ENCODE measurements at places on chromosomes 5 and 9.

DNA sequence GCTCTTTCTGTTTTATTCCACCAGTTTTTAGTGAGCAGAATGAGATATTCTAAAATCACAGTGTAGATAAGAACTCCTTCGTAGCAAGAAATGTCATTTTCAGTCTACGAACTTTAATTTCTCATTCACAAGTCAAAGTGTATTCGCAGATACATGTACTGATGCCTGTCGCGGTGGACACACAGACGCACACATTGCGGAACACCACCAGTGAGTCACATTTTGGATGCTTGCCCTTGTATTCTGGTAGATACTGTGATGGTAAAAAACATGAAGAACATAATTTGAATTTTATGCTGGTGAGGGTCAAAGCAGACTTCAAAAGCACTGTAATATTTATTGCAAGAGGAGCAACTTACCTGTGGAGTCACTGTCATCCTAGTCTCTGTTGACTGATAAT, 4.7 kb upstream of the C9orf57 start:
- no peak for DNase-seq

- DNase-seq = no peak
Measured at GRCh38 chr5:40572937-40573336, 106.8 kb upstream of the PTGER4 start.

GRCh38 chr5:334903-335739, 13.6 kb downstream of the AHRR start:
- DNase-seq = no peak

DNA sequence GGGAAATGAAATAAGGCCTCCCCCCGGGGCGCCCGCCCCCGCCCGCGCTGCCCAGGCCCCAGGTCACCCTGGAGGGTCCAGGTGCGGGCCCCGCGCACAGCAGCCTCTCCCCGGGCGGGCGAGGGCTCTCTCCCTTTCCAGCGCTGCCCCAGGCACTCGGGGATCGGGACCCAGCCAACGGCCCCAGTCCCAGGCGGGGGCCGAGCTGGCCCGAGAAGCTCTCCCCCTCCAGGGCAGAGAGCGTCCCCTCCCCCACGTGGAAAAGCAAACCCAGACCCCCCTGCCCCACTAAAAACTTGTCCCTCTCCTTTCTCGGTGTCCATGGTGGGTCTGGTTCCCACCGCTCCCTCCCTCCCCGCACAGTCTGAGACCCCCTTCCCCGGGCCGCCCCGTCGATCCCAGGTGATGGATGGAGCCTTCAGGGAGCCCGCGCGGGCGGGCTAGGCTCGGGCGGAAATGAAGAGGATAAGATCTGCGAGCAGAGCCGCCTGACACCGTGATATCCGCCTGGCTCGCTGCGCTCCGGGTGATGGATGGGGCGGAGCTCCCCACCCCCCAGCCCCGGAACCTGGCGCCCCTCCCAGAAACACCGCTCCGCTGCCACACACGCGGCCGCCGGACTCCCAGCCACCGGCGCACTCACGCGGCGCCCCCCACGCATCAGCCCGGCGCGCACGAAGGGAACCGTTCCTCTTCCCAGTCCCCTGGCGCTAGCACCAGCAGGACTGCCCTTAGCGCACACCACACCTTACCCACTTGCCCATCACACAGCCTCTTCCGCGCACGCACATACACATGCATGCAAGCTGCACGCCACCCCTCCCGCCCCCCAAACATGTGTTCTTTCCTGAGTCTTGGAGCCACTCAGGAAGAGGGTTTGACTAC, 81.7 kb upstream of the ZBTB43 start:
- DNase-seq = peak; percentile 85

DNA sequence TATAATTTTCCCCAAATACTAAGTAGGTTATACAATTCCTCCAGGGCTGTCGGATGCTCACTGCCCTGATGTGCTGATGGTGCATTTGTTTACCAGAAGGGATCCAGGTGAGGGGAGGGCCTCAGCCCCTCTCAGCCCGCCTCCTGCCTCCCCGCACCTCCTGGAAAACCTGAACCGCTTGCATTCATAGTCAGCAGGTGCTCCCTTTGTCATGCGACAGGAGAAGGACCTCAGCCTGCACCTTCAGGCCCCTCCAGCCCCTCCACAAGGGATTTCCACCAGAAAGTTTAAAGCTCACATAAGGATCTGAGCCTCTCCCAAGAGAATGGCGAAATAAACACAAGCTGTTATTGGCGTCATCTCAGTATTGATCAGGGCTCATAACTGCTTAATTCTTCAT, 36.5 kb upstream of the NTNG2 start:
- DNase-seq = no peak
